Stimulated activated CD4-positive, alpha-beta T cell treated with anti-CD3 and anti-CD28 coated beads, TNF-alpha, amount 100 ng/mL, for 24 hours (primary cell): ENCODE measurements at places on chromosomes 6 and 20.

DNA sequence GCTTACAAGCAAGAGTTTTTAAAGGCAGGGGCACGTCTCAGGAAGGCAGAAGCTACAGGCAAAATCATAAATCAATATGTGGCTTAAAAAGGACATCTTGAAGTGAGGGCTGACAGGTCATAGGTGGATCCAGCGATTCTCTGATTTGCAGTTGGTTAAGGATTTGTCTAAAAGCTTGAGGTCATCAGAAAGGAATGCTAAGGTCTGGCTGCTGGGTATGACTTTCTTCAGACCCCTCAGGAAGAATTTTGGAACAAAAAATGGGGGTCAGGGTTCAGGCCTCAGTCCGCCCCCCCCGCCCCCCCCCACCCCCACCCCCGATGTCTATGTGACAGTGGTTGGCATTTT, 261.9 kb downstream of the CDH4 start:
- no peak for DNase-seq

DNA sequence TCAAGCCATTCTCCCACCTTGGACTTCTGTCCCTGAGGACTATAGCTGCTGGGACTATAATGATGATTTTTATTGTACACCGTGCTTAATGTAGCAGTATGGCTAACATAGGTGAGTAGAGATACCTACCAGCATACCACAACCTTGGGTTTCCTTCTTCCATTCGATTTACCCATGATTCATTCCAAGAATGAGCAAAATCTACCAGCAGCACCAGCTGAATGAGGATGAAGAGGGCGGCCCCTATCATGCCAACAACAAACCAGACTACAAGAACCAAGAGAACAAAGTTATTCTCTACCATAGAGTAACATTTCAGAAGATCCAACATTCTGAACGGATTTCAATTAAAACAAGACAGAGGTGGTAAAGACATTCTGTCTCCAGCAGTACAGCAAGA, 12.1 kb downstream of the SERINC3 start:
- no peak for DNase-seq

GRCh38 chr6:135393289-135393688, 104.3 kb downstream of the AHI1 start:
- no peak for DNase-seq

DNA sequence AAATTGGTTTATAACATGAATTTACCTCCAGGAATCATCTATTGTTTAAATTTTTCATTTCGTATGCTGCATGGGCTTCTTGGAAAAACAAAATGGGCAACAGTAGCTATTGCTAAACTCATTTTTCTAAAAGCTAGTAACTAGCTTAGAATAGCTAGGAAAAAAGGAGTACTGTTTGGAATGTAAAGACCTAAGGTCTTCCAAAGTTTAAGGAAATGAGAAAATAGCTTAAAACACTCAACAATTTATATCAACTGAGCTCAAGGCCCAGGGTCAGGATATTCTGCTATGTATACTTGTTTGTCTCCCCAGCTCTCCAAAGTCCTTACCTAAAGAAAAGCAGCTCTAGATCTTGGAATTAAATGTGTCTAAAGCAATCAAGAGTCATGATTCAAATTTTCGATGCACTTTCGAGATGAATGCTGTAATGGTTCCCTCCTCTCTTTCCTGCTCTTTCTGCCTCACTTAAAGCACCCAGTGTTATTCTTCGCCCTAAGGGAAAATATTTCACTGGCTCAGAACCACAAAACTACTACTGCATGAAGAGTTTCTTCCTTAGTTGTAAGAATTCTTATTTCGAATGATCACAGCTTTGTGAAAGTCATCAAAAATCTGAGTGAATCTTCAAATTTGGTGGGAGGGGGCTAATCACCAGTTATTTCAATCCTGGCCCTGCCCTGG, 41.6 kb downstream of the LYRM4 start:
- no peak for DNase-seq

DNA sequence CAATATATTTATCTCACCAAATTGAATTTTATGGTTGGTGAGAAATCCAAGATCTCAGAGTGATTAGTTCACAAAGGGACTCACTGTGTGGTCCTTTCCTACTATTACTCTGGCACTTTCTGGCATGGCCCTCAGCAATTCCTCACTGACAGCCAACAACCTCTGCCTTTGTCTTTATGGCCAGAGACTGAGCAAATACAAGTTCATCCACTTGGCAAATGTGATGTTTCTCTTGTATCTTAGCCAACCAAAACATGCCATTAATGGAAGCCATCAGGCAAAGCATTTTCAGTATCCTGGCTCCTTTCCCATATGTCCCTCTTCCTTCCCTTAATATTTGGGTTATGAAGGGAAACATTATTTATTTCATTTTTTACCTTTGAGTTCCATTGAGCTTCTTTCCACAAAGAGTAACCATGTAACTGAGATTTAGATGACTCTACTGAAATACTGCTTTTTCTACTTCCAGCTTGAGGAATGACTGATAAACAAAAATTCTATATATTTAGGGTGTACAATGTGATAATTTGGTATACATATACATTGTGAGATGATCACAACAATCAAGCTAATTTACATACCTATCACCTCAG, 30.8 kb upstream of the SMLR1 start:
- DNase-seq = no peak

- DNase-seq = no peak
These were observed 16.2 kb upstream of the RSPO3 start for GRCh38 chr6:127102299-127102698.

DNA sequence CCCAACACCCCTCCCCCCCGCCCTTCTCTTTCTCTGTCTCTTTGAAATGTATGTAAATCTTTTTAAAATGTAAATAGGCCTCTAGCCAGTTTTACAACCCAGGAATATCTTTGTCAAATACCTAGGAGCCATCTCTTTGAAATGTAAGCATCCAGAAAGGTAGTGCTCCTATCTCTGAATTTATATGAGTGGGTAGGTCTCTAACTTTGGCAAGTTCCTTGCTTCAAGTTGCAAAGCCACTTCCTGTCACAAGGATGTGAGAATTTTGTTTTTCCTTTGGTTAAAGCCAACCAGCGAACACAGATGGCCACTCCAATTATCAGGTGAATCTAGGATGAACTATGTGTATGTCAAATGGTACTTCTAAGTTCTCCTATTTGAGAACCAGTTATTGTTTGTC, 6.2 kb upstream of the DEFB132 start:
- no peak for DNase-seq

DNA sequence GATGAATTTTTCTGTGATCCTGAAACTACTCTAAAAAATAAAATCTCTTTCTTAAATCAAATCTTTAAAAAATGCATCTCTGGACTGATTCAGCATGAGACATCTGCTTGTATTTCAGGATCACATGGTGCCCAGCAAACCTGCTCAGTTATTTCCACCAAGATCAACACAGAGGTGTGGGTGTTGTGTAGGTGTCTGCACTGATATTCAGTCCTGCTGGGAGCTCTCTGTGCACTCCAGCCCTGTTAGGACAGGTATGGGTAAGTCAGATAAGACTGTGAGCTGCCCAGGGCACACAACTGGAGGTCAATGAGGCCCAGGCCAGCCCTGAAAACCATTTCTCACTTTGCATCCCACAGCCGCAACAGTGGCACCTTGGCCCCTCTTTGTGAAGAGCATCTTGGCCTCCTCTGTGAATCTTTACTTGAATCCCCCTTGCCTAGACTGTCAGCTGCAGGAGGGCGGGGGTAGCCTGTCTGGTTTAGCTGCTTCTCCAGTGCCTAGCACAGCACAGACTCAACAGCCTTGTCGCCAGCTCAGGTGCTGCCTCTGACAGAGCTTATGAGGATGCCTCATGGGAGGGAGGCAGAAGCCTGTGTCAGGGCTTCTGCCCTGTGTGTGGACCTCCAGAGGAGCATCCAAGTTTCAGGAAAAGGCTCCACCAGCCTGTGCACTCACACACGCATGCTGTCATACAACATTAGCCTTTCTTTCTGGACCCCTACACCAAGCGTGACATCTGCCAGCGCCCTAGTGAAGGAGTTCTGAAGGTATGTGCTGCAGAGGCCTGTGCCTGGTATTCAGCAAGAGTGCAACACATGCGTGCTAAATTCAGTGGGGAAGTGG, 187.6 kb upstream of the CST7 start:
- no peak for DNase-seq

DNA sequence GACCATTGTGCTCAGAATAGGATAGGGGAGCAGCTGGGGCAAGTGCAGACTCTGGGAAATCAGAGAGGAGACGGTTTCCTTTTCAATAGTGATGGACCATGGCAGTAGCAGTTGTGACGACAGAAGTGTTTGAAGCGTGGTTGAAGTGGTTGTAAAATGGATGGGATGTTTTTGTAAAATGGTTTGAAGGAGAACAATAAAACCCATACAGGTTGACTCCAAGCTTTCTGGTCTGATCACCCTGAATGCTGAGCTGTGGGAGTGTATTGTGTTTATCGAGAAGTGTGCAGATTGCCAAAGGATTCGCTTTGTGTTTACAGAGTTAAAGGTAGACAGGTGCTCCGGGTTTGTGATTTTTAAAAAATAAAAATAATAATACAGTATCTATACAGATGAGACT, 255.2 kb upstream of the SULF2 start:
- DNase-seq = no peak

- DNase-seq = no peak
These were observed 65.5 kb upstream of the QKI start for GRCh38 chr6:163348789-163349680.
